GM12864 (cell line): ENCODE measurements at places on chromosomes 4 and X.

GRCh38 chr4:76546327-76546726 lies 111.3 kb downstream of the SHROOM3 start:
- DNase-seq, result no peak

- no peak for DNase-seq
Observed at GRCh38 chrX:5242091-5242790, 986.4 kb downstream of the NLGN4X start.

DNA sequence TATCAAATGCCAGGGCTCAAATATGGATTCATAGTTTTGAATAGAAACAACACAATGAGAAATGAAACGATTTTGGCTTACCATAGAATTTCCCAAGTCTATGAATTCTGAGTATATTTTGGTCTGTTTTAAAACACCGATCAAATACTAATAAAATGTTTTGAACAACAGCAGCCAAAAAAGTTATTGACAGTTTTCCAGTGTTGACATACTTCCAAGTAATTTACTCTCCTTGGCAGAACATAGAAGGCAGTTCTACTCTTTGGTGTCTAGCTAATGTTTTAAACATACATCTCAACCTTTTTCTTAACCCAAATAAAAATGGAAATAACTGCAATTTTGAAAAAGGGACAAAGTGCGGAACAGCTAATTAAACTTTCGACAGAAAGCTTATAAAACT lies 1419.8 kb downstream of the ADGRL3 start:
- no peak for DNase-seq

DNA sequence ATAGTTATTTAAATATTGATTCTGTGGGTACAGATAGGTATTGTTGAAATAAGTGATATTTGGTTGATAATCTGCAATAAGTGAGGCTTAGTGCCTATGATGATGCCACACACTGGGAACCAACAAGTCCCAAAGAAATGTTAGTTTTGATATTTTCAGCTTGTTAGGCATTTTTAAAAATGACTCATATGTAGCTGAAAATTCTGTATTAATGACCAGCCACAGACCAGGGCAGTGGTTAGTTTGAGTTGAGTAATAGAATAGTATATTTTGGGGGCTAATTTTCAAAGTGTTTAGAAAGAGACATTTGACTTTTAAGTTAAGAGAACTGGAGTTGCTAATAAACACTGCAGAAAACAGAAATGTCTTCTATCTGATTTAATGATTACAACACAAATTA lies 9.4 kb downstream of the INTU start:
- no peak for DNase-seq

DNA sequence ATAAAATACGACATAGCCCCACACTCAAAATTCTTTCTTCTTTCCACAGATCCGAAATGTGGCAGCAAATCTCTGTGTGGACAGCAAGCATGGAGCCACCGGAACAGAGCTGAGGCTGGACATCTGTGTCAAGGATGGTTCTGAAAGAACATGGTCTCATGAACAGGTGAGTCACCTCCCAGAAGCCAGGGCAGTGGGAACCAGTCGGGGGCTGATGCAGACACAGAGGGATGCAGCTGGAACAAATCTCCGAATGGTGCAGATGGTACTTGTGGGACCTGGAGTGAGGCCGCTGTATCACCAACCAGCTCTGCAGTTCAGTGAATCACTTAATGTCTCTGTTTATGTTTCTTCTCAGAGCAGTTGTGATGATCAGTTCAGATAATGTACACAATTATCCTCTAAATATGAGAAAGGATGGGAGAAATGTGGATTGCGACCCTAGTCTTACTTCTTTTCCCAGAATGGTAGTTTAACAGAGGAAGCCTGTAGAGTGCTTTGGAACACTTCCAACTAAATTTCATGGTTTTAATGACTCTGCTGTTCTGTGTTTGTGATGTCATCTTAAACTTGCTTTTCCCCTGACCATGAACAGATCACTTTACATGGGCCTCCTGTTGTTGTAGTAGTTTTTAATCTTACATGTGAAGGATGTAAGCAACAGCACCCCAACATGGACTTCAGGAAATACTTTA lies 159.3 kb upstream of the GALNT7 start:
- no peak for DNase-seq

GRCh38 chr4:109879636-109880314 lies 31.9 kb downstream of the LRIT3 start:
- DNase-seq, result no peak

- DNase-seq, result no peak
Observed at GRCh38 chr4:185520119-185520518, 15.2 kb downstream of the PDLIM3 start.

- DNase-seq, result no peak
Observed at GRCh38 chr4:186570193-186570996, 15.0 kb upstream of the MTNR1A start.

GRCh38 chr4:107034091-107034995 lies 1.8 kb downstream of the DKK2 start:
- no peak for DNase-seq

GRCh38 chrX:130539721-130540321 lies 138.0 kb downstream of the RBMX2 start:
- DNase-seq, result peak; percentile 13

GRCh38 chrX:20452487-20452886 lies 185.8 kb upstream of the RPS6KA3 start:
- DNase-seq, result no peak

DNA sequence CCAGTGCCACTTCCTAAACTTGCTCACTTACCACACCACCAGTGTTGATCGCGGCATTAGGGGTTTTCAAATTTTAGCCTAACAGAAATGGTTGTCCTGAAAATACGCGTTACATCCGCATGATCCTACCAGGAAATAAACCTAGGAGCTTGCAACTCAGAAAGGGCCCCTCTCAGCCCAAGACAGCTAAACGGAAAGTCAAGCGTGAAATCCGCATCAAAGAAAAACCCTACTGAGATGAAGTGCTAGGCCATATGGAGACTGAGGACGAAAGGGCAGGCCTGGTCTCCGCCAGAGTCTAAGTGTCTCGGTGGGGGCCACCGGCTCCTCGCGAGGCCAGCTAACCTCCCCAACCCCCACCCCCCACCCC lies 626 bp downstream of the YTHDC1 start:
- DNase-seq, result no peak

- DNase-seq, result no peak
Observed at GRCh38 chrX:112670977-112671376, 8.8 kb downstream of the LHFPL1 start.

DNA sequence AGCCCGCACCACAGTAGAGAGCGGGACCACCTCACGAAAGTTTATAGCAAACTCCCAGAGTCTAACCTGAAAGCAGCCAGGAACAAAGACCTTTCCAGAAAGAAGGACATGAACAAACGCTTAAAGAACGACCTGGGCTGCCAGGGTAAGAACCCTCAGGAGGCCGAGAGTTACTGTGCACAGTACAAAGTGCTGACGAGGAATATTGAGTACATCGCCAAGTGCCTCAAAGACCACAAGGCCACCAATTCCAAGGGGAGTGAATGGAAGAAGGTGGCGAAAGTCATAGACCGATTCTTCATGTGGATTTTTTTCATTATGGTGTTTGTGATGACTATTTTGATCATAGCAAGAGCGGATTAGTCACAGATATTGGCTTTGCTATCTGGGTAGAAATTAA lies 19.0 kb downstream of the CHRNA9 start:
- DNase-seq, result no peak

DNA sequence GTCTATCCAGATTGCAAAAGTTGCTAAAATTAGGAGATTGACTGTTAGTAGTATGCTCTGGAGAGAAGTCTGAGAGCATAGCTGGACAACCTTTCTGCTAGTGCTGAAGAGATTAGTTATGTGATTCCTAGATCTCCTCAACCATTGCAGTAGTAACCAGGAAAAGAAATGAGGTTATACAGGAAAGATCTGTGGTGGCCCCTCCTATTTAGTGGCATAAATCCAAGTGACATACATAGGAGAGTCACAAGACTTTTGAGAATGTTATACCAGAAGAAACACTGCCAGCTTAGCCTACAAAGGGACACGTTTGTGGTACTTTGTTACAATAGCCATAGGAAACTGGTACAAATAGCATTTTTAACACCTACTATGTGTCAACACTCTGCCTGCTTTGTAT lies 105.2 kb downstream of the ATP10D start:
- no peak for DNase-seq

DNA sequence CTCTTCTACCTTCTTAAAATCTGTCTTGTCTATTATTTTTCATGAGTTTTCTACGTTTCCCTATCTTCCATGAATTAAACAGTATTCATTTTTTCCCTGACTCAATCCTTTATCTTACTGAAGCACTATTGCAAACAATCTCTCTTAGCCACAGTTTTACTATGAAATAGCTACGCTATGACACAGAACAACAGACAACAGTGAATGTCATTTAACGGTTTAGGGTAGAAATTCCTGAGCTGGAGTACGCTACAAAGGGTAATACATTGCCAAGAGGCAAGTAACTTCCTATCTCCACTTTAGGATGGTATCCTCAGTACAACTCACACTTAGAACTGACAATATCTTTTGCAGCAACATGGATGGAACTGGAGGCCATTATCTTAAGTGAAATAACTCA lies 552.6 kb downstream of the INPP4B start:
- DNase-seq, result no peak

GRCh38 chrX:76428243-76429130 lies 977 bp downstream of the MAGEE1 start:
- no peak for DNase-seq

DNA sequence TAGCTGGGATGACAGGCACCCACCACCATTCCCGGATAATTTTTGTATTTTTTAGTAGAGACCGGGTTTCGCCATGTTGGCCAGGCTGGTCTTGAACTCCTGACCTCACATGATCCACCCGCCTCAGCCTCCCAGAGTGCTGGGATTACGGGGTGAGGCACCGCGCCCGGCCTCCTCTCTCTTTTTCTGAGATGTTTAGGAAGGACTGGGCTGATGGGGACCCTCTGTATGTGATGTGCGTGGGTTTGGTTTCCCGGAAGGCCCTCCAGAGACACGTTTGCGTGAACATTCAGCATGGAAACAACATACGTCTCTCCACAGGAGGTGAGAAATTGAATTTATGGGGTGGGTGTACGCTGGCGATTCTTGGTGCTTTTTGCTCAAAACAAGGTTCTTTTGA lies 18.6 kb downstream of the SHOX start:
- DNase-seq, result no peak

DNA sequence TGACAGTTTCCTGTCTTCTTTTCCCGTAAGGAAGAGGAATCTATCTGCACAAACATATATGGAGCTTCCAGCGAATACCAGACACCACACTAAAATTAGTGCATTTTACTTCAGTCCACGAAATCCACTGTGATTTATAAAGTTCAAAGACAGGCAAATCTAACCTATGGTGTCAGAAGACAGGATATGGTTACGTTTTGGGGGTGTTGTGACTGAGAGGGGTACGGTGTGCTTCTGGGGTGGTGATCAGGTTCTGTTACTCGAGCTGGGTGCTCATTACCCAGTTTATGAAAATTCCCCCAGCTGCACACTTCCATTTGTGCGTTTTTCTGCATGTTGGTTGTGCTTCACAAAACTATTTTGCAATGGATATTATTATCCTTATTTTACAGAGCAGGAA lies 10.3 kb downstream of the VGLL1 start:
- no peak for DNase-seq
